ENCODE measurements at places on chromosomes 1 and 21. TPM values are rescaled to one million over a fixed set of nuclear protein-coding genes. Genes with fewer than 3 reads are reported as not detected.

GRCh38 chr1:180188091-180188506 lies 33.4 kb downstream of the QSOX1 start:
- DNase-seq, result peak; percentile 60

HOOK1 gene
- total RNA-seq, result not detected

GRCh38 chr1:30008998-30009657 lies 714.3 kb downstream of the MATN1 start:
- no peak for DNase-seq

FMO3 gene
- total RNA-seq, result 0.35 TPM

ATF3 gene
- total RNA-seq, result 13.3 TPM

DNA sequence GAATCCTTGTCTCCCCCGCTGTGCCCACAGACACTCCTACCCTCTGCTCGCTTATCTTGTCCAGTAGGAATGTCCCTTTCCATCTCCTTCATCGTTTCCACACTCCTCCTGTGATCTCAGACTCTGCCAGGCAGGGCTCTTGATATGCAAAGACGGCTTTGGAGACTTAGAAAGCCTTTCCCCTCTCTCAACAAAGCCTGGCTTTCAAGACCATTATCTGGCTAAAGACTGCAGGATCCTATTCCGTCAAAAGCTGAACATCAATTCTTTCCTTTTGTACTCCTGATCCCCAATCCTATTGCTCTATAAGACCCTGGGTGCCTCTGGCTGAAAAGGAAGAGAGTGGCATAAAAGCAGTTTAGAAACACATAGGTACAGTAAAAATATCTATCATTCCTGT lies 63.9 kb downstream of the SDC3 start:
- DNase-seq, result no peak

DNA sequence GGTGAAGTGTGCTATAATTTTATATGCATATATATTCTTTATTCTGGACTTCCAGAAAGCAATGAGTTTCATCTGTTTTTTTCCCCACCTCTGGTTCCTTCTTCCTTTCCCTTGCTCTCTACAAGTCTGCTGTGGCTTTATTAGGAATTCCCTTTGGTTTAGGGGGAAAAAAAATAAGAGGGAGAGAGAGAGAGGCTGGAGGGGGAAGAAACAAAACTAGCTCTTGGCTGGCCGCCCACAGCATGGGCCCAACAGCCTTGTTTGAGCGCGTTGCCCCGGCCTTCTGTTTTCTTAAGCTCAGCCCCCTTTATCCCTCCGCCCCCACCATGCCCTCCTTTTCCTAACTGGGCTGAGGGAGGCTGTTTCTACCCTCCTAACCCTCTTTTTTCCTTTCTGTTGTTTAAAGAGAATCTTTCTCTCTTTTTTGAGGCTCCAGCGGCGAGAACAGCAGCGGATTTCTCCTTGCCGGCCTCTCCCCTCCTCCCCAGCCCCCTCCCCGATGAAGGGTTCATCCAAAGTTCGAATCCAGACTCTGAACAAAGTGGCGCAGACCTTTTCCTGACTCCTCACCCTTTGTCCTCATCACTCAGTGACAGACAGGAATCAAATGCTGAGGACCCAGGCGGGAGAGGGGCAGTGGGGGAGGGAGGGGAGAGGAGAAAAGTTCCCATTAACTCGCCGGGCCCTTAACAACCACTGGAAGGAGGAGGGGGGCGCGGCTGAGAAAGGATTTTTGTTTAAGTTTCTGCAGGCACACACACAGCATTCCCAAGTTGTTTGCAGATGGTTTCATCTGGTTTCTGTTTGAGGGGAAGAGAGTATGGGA lies 29.7 kb downstream of the PBX1 start:
- DNase-seq, result peak; percentile 32

SLC22A15 gene
- total RNA-seq, result 0.60 TPM

DNA sequence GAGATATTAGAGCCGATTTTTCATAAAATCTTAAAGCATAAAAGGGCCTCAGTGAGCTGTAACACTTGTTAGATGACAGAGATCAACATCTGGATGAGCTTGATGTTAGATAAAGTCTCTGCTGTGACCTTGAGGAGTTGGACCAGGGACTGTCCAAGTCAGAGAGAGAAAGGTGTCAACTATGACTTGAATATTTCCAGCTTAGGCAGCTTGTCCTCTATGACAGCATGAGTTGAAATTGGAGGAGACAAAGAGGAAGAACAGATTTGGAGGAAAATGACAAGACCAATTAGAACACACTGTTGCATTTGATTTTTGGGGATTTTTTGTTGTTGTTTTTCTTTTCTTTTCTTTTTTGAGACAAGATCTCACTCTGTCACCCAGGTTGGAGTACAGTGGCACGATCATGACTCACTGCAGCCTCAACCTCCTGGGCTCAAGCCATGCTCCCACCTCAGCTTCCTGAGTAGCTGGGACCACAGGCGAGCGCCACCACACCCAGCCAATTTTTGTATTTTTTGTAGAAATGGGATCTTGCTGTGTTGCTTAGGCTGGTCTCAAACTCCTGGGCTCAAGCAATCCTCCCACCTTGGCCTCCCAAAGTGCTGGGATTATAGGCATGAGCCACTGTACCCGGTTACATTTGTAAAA lies 35.3 kb upstream of the CLIC4 start:
- no peak for DNase-seq

LIN9 gene
- total RNA-seq, result 10.7 TPM

GRCh38 chr1:155137154-155137949 lies 1.7 kb downstream of the SLC50A1 start:
- no peak for DNase-seq

POU3F1 gene
- total RNA-seq, result not detected

GRCh38 chr1:94068999-94069918 lies 51.7 kb downstream of the ABCA4 start:
- DNase-seq, result peak; percentile 88

Measured in H4 (cell line).